ENCODE measurements at places on chromosomes 4 and X. TPM values are rescaled to one million over a fixed set of nuclear protein-coding genes. Genes with fewer than 3 reads are reported as not detected.

Gene MAML3
- total RNA-seq = 18.0 TPM

Gene UGT2B15
- total RNA-seq = 17.6 TPM

Gene DRD5
- total RNA-seq = not detected

Gene PRRG3
- total RNA-seq = 0.68 TPM

Gene TIGD4
- total RNA-seq = 0.75 TPM

DNA sequence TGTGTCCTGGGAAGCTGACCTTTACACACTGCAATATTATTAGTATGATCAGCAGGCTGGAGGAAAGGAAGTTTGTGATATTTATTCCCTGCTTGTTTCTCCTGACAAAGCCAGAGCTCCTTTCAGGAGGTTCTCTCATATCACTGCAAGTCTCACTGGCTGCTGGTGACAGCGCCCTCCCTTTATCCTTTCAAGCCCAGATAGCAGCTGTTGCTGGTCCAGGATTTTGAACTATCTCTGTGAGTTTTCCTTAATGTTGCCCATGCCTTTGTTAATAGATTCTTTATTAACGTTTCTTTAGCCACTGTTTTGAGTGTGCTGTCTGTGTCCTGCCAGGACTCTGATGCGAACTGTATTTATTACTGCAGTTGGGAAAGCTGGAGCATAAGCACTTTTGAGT, 518.7 kb downstream of the C4orf33 start:
- no peak for DNase-seq

DNA sequence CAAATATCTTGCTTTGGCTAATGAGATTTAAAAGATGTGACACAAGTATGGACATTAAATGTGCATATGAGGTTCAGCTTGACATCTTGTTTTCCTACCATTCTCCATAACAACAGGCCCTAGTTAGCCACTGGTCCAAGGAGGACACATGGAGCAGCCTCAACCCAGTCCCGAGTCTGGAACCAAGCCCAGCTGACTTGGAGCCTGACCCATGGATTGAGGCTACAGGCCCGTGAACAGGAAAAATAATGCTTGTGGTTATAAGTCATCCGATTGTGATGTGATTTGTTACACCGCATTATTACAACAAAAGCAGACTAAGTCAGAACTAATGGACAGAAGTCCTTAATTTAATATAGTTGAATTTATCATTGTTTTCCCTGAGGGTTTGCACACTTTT, 123.2 kb upstream of the BANK1 start:
- no peak for DNase-seq

DNA sequence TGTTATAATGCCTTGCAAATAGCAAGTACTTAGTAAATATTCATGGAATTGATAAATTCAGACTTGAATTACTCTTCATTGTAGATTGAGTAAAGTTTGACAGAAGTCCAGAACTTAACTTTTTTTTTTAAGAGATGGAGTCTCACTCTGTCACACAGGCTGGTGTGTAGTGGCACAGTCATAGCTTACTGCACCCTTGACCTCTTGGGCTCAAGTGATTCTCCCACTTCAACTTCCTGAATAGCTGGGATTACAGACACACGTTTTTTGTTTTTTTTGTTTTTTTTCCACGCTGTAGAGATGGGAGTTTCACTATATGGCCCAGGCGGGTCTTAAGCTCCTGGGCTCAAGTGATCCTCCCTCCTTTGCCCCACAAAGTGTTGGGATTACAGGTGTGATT, 32.1 kb downstream of the UBE2K start:
- DNase-seq = no peak

DNA sequence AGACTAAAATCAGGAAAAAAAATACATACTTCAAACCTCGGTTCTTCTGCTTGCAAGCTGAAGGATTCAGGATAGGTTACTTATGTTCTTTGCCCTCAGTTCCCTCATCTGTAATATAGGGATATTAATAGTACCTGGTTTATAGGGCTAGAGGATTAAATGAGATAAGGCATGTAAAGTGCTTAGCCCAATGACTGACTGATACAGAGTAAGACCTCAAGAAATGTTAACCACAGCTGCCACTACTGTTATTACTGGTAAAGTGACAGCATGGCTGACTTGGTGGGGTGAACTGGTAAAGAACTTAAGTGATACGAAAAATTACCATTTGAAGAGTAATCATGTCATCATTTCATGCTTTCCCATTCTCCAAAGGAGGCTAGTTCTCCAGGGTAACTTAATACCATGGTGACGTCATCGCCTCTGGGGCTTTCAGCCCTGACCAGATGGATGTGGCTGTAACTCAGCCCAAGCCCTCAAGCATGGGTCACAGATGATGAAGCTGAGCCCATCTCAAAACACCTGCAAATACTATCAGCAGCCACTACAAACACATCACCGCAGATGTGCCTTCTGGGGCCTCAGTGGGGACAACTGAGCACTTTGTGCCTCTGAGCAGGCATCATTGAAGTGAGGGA, 44.5 kb upstream of the SCML1 start:
- no peak for DNase-seq

GRCh38 chrX:49237060-49237459, 1.8 kb downstream of the CCDC22 start:
- no peak for DNase-seq

- DNase-seq = no peak
Observed at GRCh38 chr4:51932684-51933083, 87.5 kb downstream of the LRRC66 start.

DNA sequence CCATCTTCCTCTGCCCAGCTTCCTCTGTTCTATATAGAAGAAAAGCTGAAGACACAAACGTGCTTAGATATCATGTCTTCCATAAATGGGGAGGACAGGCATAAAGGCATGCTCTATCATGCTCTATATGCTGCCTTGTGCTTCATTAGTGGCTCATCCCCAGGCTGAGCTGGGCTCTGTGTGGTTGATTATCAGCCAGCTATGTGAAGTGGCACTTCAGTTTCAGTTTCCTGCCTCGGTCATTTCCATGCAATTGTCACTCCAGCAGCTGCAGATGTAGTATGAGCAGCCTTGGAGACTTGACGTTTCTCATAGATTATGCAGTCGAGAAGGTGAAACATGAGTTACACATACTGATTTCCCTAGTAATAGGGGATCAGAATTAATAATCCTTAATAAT, 106.2 kb downstream of the SYTL5 start:
- no peak for DNase-seq

DNA sequence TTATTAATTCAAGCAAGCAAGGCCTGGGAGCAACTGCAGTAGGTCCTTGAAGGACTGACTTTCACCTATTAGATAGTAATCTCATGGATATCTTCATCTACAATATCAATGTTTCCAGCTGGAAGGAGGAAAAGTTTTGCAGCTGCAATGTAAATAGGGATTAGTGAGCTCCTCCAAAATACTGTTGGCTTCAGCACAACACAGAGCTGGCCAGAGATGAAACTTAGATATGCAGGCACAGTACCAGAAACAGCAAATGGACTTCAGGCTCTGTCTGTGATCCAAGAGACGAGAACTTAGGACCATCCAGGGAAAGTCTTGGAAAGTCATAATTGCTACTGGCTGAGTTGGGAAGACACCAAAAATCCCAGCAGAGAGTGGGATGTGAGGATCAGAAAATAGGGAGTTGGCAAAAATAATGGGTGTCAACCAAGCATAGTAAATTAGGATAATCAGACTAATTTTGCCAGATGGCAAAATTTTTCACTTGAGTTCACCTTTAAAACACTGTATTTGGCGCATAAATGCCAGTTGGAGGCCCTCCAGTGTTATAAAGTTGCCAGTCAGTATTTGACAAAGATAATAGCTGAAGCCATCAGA, 57.5 kb downstream of the PARM1 start:
- DNase-seq = no peak
